ENCODE measurements at places on chromosomes 16 and 17.

DNA sequence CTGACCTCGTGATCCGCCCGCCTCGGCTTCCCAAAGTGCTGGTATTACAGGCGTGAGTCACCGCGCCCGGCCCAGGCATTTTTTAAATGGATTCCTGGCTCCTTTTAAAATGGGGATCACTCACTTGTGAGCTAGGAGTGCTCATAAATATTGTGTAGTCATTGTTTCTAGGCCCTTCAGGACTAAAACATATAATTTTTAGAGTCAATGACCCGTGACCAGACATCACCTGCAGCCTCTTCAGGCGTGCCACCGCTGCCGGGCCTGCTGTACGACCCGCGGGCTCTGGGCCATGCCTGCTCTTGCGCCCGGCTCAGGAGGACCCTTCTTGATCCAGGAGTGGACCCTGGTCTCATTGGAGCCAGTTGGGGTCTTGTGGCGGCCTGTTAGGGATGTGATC is 30.8 kb downstream of the EFCAB5 start:
- DNase-seq = no peak

- DNase-seq = peak; percentile 74
Measured at GRCh38 chr17:16217002-16217635, at the start of gene PIGL. Gene PIGL (plus strand): TSS chr17:16217210. CDS start chr17:16217227, 17 bp downstream.

DNA sequence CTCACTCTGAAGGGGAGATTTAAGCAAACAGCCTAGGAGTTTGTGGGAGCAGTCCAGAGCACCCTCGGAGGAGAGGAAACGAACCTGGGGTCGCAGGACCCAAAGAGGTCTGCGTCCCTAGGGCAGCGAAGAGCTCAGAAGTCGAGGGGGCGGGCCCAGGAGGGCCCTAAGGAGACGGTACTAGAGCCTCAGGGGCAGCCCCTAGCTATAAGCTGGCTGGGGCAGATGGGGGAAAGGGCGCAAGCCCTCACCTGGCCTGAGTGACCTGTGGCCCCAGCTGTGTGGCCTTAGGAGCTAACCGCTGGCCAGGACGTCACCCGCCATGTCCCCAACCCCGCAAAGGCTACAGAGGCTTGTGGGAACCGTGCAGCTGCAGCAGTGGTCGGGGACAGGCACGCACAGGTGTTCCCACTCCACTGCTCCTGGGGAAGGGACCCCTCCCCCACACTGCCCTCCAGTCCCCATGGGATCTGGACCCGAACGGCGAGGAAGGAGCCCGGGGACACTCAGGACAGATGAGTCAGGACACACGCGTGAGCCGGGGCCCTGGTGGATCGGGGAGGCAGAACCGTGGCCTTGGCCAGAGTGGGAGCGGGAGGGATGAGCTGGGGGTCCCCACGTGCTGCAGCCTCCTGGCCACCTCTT is 2.0 kb upstream of the CTRB2 start:
- DNase-seq = no peak

GRCh38 chr17:40809721-40810421 is 10.1 kb upstream of the KRT28 start:
- DNase-seq = no peak

GRCh38 chr17:63699638-63700527 is at the start of gene LIMD2:
Gene LIMD2 (minus strand): TSS chr17:63700125. CDS start chr17:63699298, 827 bp downstream.
- DNase-seq = no peak

GRCh38 chr17:82840431-82840831 is 609 bp upstream of the ZNF750 start:
- no peak for DNase-seq

DNA sequence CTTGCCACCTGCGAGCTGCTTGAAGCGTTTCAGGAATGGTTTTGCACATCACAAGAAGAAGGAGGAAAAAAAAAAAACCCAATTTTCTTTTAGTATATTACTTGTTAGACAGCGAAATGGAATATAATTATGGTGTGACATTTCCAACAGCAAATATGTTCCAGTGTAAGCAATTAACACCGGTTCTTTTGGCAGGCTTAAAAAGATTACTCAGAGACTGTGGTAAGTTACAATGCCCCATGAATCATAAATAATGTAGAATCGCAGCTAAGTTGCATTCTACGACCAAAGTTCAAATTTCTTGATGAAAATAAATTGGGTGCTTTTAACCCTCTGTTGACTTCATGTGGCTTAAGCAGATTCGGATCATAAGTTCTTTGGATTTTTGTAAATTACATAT is 245.2 kb downstream of the XYLT1 start:
- DNase-seq = no peak

GRCh38 chr16:67024384-67025209 is 4.4 kb upstream of the CBFB start:
- no peak for DNase-seq

- no peak for DNase-seq
Measured at GRCh38 chr16:19680881-19681340, 37.1 kb downstream of the KNOP1 start.

DNA sequence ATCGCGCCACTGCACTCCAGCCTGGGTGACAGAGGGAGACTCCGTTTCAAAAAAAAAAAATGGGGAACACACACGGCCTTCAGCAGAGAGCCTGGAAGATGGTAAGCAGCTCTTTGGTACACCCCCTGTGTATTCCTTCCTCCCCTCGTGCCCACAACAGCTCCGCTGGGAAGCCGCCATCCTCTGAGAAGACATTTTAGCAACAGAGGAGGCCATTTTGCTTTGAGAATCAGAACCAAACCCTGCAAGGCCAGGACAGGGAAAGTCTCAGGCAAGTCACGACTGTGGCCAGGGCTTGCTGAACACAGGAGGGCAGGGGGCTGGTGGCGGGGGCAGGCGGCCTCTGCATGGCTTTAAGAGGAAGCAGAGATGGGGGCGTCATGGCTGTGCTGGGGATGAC is 45.7 kb downstream of the SOCS1 start:
- no peak for DNase-seq

DNA sequence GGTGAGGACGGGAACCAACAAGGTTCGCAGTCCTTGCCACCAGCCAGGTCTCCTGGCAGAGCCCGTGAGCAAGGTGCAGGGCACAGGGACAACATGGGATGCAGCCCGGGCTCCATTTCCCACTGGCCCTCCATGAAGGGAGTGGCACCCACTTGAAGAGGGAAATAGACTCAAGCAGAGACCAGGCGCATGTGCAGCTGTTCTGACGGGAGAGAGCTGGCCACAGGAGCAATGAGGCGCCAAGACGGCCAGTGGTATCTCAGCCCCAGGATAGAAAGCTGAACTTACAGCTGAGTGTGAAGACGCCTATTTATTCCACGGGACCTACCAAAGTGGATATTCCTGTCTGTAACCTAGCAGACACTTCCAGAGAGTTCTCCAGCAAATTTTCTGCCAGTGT is 8.2 kb upstream of the FOXJ1 start:
- DNase-seq = no peak

DNA sequence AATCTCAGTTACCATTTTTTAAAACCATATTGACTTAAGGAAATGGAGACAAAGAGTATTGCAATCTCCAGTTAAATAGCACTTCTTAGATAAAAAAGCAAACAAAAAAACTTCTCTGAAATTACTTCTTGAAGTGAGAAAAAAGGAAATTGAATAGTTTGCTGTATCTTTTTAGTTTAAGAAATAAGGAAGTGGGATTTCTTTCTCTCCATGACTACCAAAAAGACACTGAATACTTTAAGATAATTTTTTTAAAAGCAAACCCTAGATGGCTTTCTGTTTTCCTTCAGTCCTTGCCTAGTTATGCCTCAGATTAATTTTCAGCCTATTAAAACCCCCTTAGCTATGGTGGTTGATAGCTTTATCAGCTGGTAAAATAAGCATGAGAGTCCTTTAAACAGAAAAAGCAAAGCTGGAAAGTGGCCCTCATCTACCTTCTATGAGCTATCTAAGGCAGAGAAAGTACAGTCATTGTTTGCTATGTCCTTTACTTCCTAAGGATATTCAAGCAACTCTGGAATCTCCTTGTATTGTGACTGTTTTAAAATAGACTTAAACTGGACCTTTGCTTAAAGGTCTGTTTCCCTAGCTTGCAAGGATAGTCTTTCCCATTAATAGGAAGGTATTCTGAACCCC is 28.6 kb downstream of the TPPP3 start:
- DNase-seq = no peak

DNA sequence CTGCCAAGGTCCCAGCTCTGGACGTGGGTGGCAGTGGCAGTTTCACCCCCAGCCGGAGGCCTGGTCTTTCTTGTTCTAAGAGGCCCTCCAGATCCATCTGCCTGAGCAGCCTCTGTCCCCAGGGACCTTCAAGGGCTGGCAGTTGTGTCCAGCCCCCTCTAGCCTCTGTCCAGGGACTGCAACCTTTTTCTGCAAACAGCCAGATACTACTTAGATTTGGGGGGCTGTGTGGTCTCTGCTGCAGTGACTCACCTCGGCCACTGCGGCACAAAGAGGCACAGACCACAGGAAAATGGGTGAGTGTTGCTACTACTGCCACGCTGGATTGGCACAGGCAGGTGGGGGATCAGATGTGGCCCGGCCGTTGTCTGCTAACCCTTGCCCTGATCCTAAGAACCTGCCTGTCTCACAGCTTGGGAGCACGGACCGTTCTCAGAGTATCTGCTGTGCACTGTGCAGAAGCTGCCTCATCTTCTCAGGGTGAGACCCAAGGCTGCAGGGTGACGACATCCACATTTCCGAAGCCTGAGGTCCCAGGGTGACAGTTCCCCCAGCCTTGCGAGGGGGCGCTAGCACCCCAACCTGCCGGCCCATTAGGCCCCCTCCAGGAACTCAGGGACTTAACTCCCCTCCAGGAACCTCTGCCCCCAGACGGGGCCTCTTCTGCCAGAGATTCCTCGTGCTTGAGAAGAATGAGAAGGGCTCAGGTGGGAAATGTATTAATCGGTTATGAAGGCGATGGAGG is 27.6 kb downstream of the MXRA7 start:
- DNase-seq = no peak

GRCh38 chr17:42275527-42276358 is 448 bp downstream of the STAT5B start:
- no peak for DNase-seq

GRCh38 chr17:2695961-2696760 is 15.4 kb downstream of the CLUH start:
- DNase-seq = no peak

- no peak for DNase-seq
Measured at GRCh38 chr16:35207059-35207999, 1747.9 kb downstream of the TP53TG3F start.

DNA sequence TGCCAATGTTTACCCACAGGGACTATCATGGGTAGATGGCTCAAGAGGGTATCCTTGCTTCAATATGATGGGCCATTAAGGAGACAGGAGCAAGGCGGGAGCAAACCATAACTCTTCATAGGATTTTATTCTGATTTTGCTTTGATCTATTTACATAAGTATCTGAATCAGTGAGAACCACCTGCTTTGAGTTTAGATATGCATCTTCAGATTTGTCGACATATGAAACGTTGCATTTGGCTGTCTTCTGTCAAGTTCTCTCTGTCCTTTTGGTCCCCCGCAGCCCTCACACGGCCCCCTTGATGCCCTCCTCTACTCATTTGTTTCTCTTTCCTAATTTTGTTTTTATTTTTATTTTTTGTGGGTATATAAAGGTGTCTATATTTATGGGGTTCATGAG is 16.2 kb downstream of the WWOX start:
- DNase-seq = no peak

DNA sequence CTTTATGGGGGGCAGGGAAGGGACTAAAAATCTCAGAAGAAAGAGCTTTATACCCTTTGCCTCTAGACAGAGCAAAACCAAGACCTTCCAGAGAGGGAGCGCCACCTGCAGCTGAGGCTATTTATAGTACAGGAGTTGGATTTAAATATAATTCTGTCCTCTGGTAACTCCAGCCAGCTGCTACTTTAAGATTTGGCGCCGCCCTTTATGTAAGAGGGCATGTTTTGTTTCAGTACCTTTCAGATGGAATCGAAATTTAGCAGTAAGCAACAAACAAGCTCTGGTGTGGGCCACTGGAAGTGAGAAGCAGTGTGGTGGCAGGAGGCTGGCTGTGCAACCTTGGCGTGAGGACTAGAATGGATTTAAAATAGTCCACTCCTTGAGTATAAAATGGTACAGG is 5.2 kb upstream of the GUCY2D start:
- no peak for DNase-seq

- DNase-seq = no peak
Measured at GRCh38 chr17:78908426-78908825, 5.4 kb upstream of the CEP295NL start.

DNA sequence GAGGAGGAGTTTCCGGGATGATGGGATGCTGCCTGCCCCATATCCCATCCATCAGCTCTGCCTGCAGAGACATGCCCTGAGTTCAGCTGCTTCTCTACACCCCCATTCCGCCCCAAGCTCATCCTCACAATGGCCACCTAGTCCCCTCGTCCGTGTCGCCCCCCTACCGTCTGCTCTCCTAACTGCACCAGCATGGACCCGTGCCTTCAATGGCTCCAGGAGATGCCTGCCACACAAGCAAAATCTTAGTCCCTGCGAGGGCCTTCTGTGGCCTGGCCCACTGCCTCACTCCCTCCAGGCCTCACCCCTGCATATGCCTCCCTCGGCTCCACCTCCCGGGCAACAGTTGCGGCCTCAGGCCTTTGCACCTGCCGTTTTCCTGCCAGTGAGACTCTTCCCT is 1.8 kb upstream of the TELO2 start:
- DNase-seq = no peak

DNA sequence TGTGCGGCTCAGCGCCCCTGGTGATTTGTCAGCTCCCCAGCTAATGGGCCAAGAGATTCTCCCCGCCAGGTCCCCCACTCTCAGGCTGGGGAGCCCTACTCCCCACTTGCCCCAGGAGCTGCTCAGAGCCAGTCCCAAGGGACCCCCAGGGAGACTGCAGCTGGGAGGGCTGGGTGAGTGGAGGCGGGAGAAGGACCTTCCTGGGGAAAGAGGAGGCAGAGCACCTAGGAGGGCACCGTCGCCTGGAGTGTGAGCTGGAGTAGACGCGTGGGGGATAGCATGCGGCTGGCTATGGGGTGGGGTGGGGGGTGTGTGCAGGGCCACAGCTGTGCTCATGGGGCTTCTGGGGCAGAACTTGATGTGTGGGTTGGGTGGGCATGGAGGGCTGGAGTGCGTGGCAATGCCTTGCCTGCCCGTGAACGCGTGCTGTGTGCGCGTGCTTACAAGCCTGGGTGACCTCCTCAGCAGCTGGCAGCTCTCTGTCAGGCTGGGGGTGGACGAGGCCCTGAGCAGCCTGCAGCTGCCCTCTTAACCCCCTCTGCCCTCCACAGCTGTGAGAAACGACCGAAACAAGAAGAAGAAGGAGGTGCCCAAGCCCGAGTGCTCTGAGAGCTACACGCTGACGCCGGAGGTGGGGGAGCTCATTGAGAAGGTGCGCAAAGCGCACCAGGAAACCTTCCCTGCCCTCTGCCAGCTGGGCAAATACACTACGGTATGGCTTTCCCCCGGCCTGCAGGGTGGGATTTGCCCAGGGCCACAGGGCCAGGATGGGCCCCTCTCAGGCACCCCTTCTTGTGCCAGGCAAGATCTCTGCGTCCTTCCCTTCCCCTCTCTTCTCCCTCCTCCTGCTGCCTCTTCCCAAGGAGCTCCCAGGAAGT is 12.9 kb downstream of the GJD3 start:
- no peak for DNase-seq

- no peak for DNase-seq
Measured at GRCh38 chr16:12188061-12188934, 211.8 kb downstream of the SNX29 start.
